ENCODE measurements at places on chromosomes 3 and 15. TPM values are rescaled to one million over a fixed set of nuclear protein-coding genes. Genes with fewer than 3 reads are reported as not detected.
A peak's percentile ranks its signal among the peaks of the same experiment; 100 is the strongest.

GRCh38 chr3:29236146-29236840 is 44.6 kb upstream of the RBMS3 start:
- H3K4me3 ChIP-seq, result no peak overlapping the region
- DNase-seq, result no peak
- no peak overlapping the region for H3K27ac ChIP-seq
- H3K36me3 ChIP-seq, result no peaks in the 10 kb centered on the region
- peaks cover 7% of the 10 kb centered on the region for H3K4me1 ChIP-seq
- no peaks in the 10 kb centered on the region for H3K27me3 ChIP-seq

The AP3B2 gene
- total RNA-seq, result 1.2 TPM

GRCh38 chr3:110236976-110237610 is 834.5 kb upstream of the NECTIN3 start:
- DNase-seq, result no peak
- H3K4me3 ChIP-seq, result no peak overlapping the region
- no peaks in the 10 kb centered on the region for H3K4me1 ChIP-seq
- H3K36me3 ChIP-seq, result no peaks in the 10 kb centered on the region
- H3K27ac ChIP-seq, result no peak overlapping the region

DNA sequence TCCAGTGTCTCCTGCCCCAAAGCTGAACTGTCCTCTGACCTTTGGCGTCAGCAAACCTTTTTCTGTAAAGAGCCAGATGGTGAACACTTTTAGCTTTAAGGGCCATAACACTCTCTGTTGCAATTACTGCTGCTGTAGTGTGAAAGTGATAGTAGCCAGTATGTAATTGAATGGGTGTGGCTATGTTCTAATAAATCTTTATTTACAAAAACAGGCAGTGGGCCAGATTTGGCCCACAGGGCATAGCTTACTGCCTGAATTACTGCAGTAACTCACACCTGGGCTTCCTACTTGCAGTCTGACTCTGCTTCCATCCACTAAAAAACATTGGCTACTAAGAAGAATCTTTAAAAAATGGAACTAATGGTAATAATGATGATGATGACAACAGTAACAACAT is 68.0 kb upstream of the SLC6A11 start:
- H3K27me3 ChIP-seq, result no peaks in the 10 kb centered on the region
- no peaks in the 10 kb centered on the region for H3K36me3 ChIP-seq
- no peak overlapping the region for H3K27ac ChIP-seq
- DNase-seq, result no peak
- H3K4me3 ChIP-seq, result no peak overlapping the region
- H3K4me1 ChIP-seq, result no peaks in the 10 kb centered on the region

GRCh38 chr3:99714146-99714545 is 75.8 kb downstream of the COL8A1 start:
- no peaks in the 10 kb centered on the region for H3K4me1 ChIP-seq
- H3K36me3 ChIP-seq, result no peaks in the 10 kb centered on the region
- no peak overlapping the region for H3K4me3 ChIP-seq
- no peak overlapping the region for H3K27ac ChIP-seq

- H3K36me3 ChIP-seq, result no peaks in the 10 kb centered on the region
- H3K27me3 ChIP-seq, result no peaks in the 10 kb centered on the region
- no peak overlapping the region for H3K27ac ChIP-seq
- H3K4me3 ChIP-seq, result no peak overlapping the region
- H3K4me1 ChIP-seq, result no peaks in the 10 kb centered on the region
These were observed 84.5 kb downstream of the CACNA2D3 start for GRCh38 chr3:54206874-54207273.

DNA sequence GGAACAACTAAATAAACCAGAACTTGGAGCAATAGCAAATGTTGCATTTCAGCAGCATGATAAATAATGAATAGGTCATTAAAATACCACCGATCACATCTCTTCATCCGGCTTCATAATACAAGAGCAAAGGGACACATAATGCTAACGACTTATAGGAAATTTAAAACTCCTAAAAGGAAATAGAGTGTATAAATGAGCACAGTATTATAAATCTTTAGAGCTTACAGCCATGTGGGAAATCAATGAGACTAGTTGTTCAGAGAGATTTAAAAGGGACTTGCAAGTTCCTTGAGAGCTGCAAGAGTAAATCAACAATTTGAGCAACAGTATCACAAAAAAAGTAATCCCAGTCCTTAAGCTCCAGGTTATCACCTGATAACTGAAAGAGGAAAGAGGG is 677.0 kb downstream of the PLOD2 start:
- no peaks in the 10 kb centered on the region for H3K27me3 ChIP-seq
- H3K27ac ChIP-seq, result no peak overlapping the region
- H3K4me1 ChIP-seq, result no peaks in the 10 kb centered on the region
- H3K4me3 ChIP-seq, result no peak overlapping the region

DNA sequence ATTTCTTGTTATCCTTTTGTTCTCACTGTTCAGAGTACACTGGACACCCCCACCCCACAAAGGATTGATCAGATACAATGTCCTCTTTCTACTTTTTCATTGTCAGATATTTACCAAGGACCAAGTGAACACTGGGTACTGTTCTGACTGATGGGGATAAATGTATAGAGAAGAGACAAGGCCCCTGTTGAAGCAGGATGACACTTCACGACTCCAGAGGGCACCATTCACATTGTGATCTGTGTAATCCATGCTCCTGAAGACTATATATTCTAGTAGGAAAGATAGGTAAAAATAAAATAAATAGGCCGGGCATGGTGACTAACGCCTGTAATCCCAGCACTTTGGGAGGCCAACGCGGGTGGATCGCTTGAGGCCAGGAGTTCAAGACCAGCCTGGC is 7.2 kb upstream of the CRYGS start:
- H3K36me3 ChIP-seq, result peaks cover 97% of the 10 kb centered on the region
- no peaks in the 10 kb centered on the region for H3K27me3 ChIP-seq
- DNase-seq, result no peak
- no peaks in the 10 kb centered on the region for H3K4me1 ChIP-seq

- DNase-seq, result no peak
- H3K36me3 ChIP-seq, result no peaks in the 10 kb centered on the region
- H3K4me3 ChIP-seq, result no peak overlapping the region
- H3K27ac ChIP-seq, result no peak overlapping the region
- no peaks in the 10 kb centered on the region for H3K27me3 ChIP-seq
- no peaks in the 10 kb centered on the region for H3K4me1 ChIP-seq
These were observed 13.4 kb downstream of the HACD2 start for GRCh38 chr3:123571264-123571972.

- H3K4me3 ChIP-seq, result peak overlapping the region; percentile 48
- DNase-seq, result peak; percentile 60
- H3K27ac ChIP-seq, result no peak overlapping the region
- H3K27me3 ChIP-seq, result peaks cover 15% of the 10 kb centered on the region
These were observed 42.5 kb downstream of the EPHB3 start for GRCh38 chr3:184604039-184604601.

The TLR9 gene
- total RNA-seq, result not detected

GRCh38 chr15:44718927-44719292 is 7.6 kb downstream of the B2M start:
- peaks cover 10% of the 10 kb centered on the region for H3K4me1 ChIP-seq
- peak overlapping the region; percentile 46 for H3K27ac ChIP-seq
- H3K36me3 ChIP-seq, result peaks cover 46% of the 10 kb centered on the region
- DNase-seq, result no peak
- H3K27me3 ChIP-seq, result no peaks in the 10 kb centered on the region
- no peak overlapping the region for H3K4me3 ChIP-seq

The PLCH1 gene
- 0.82 TPM for total RNA-seq

- no peak overlapping the region for H3K4me3 ChIP-seq
- H3K36me3 ChIP-seq, result no peaks in the 10 kb centered on the region
- H3K27me3 ChIP-seq, result no peaks in the 10 kb centered on the region
- no peaks in the 10 kb centered on the region for H3K4me1 ChIP-seq
- peak; percentile 71 for DNase-seq
- no peak overlapping the region for H3K27ac ChIP-seq
These were observed 51.2 kb upstream of the MINAR1 start for GRCh38 chr15:79380755-79381497.

DNA sequence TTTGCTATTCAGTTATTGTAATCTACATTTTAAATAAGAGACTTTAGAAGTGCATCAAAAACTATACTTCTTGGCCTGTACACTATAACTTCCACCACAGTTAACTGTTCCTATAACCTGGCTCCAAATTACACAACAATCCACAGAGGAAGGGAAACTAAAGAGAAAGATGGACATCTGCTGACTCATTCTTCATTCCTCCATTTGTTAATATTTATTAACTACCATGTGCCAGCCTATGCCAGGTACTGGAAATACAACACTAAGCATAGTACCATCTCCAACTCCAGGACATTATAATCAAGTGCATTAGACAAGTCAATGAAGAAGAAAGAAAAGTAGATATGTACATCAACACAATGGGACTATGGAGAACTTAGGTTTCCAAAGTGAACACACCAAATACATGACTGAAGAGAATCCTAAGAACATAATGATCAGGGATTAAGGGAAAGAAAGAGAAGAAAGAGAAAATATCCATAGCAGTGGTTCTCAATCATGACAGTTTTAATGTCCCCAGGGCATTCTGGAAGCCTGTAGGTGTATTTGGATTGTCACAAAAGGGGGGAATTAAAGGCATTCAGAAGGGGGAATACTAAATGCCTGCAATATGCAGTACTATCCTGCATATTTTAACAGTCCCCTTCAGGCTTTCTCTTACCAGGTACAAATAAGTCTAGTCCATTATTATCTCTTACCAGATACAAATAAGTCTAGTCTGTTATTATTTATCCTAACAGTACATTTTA is 8.9 kb downstream of the ICE2 start:
- no peak for DNase-seq
- H3K4me1 ChIP-seq, result no peaks in the 10 kb centered on the region
- H3K27ac ChIP-seq, result no peak overlapping the region
- H3K4me3 ChIP-seq, result no peak overlapping the region
- H3K36me3 ChIP-seq, result no peaks in the 10 kb centered on the region

The FBXO40 gene
- total RNA-seq, result not detected

DNA sequence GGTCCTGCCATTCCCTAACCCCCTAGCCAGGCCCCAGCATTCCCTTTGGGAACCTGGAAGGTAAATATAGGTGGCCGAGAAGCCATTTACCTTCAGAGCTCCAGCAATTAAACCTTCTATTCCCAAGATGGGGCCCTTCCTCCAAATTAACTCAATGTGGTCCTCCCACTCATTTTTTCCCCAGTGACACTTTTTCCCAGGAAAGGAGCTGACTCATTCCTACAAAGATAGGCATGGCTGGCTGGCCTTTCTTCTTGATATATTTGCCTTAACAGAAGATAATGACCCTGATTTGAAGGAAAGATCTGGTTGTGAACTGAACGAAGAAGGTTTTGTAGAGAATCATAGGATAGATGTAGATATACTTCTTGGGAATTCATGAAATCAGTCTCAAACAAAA is 279.0 kb upstream of the VEPH1 start:
- no peak overlapping the region for H3K4me3 ChIP-seq
- no peaks in the 10 kb centered on the region for H3K36me3 ChIP-seq
- no peak overlapping the region for H3K27ac ChIP-seq
- H3K4me1 ChIP-seq, result peaks cover 21% of the 10 kb centered on the region
